Stimulated activated CD4-positive, alpha-beta T cell treated with anti-CD3 and anti-CD28 coated beads, Interleukin-4, amount 100 ng/mL, for 1 hour (primary cell): ENCODE measurements at places on chromosomes 4 and X.

- DNase-seq = no peak
These were observed 646.2 kb downstream of the TRAM1L1 start for GRCh38 chr4:116438981-116439729.

GRCh38 chrX:95382799-95383198 is 1301.8 kb upstream of the DIAPH2 start:
- DNase-seq = no peak

GRCh38 chr4:73538162-73538561 is 56.6 kb downstream of the AFM start:
- DNase-seq = no peak

DNA sequence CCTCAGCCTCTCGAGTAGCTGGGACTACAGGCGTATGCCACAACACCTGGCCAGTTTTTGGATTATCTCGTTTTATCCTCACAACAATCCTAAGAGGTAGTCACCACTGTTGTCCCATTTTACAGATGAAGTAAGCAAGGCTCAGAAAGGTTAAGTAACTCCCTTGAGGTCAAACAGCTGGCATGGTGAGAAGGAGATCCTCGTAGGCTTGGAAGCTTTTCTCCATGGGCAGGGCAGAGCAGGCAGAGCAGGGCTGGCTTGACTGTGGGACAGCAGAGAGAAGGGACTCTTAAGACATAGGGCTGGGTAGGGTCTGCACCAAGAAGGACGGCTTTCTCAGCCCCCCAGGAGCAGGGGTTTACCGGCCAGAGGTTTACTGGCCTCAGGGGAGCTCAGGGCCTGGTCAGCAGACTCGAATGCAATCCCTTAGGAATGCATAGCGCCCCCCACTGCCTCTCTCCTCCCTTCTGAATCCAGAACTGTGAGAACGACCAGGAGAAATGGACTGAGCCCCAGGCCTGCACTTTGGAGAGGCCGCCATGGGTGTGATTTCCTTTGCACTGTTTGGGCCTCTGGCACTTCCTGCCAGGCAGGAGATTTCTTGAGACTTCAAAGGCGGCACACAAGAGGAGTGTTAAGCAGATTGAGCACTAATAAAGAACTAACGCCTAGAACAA is 14.0 kb upstream of the CDKN2AIP start:
- DNase-seq = no peak

GRCh38 chr4:123631786-123632692 is 235.4 kb downstream of the SPRY1 start:
- DNase-seq = no peak
